ENCODE measurements at places on chromosomes 7 and 10.

GRCh38 chr7:43076189-43076605 lies 36.2 kb upstream of the HECW1 start:
- no peak for DNase-seq

DNA sequence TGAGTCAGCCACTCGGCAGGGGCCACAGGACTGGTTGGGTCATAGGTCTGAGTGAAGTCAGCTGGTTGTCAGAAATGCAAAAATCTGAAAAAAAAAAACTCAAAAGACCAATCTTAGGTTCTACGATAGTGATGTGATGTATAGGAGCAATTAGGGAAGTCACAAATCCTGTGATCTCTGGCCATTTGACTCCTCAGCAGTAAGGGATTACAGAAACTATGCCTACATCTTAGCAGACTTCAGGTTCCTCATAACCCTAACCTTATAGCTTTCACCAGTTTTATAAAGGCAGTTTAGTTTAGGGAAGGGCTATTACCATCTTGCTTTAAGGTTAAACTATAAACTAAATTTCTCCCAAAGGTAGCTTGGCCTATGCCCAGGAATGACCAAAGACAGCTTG lies 163.1 kb upstream of the HGF start:
- no peak for DNase-seq

DNA sequence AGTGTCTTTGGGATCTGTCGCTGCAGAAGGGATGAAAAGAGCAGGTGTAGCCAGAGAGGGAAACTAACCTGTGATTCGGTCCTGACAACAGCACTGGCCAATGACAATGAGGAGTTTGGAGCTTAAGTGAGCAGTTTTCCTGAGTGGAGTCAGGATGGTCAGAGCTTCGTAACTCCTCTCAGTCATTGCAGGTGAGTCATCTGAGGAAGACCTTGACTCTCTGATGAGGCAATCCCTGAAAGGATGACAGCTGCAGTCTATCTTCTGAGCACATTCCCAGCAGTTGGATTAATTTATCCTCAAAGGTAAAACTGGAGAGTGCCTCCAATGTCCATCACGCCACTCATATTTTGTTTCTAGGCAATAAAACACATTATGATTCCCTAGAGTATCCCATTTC lies 401.9 kb downstream of the POM121L12 start:
- DNase-seq: no peak

DNA sequence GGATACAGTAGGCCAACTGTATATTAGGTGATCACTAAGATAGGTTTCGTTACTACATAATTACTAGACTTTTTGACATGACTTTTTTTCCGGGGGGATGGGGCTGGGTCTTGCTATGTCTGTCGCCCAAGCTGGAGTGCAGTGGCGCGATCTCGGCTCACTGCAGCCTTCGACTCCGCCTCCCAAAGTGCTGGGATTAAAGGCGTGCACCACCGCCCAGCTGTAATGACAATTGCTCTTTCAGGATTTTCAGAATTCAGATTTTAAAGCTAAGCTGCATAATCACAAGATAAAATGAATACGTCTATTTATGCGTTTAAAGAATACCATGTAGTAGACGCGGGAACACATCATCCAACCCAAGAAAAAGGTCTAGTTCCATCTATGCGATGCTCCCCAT lies 982 bp downstream of the IDI1 start:
- no peak for DNase-seq

- no peak for DNase-seq
Observed at GRCh38 chr7:86643561-86644281, at the start of gene GRM3. Gene GRM3, plus strand, starts transcription at chr7:86643909. Its CDS starts 121,237 bp downstream, at chr7:86765146.

- DNase-seq: no peak
Observed at GRCh38 chr10:79128923-79129305, 60.1 kb downstream of the ZMIZ1 start.

GRCh38 chr10:18142151-18142550 lies 1.9 kb downstream of the CACNB2 start:
- no peak for DNase-seq

DNA sequence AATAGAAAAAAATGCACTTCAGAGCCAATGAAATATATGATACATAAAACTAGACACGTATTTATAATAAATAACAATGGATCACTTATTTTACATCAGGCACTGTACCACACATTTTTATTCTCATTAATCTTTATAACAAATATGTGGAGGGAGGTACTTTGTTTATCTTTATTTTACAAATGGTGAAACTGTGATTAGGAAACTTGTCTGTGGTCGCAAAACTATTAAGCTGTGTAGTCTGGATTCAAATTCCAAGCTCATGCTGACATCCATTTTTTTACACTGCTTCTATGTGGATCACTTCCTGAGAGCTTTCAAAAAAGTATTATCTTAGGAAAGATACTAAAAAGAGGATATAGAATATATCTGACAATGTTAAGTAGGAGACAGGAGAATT lies 978.6 kb downstream of the SORCS1 start:
- DNase-seq: no peak

GRCh38 chr7:25781704-25782103 lies 370.3 kb upstream of the NFE2L3 start:
- DNase-seq: no peak

- no peak for DNase-seq
Observed at GRCh38 chr10:131980321-131980720, 1.4 kb downstream of the BNIP3 start.

DNA sequence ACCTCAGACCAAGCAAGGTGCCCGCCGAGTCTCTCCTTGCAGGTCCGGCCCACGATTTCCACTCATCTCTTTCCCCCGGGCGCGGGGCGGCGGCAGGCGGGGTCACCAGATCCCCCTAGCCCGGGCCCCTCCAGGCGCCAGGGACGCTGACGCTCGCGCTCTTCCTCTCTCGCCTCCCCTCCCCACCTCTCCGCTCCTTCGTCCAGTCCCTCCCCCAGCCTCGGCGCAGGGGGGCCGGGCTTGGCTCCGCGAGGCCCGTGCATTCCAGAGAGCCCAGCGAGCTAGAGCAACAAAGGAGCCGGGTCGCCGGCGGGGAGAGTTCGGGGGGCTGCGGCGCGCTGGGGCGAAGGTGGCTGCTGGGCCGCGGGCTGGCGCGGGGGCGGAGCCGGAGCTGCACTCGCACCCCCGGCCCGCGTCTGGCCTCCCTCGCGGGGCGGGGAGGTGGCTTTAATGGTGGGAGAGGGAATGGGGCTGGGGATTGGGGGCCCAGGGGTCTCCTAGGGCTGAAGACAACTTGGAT lies at the start of gene SMO:
SMO (plus strand) TSS at position 262 of the 520 bp plus-strand sequence. CDS start 519 bp downstream, outside the sequence.
- DNase-seq: peak; percentile 17

DNA sequence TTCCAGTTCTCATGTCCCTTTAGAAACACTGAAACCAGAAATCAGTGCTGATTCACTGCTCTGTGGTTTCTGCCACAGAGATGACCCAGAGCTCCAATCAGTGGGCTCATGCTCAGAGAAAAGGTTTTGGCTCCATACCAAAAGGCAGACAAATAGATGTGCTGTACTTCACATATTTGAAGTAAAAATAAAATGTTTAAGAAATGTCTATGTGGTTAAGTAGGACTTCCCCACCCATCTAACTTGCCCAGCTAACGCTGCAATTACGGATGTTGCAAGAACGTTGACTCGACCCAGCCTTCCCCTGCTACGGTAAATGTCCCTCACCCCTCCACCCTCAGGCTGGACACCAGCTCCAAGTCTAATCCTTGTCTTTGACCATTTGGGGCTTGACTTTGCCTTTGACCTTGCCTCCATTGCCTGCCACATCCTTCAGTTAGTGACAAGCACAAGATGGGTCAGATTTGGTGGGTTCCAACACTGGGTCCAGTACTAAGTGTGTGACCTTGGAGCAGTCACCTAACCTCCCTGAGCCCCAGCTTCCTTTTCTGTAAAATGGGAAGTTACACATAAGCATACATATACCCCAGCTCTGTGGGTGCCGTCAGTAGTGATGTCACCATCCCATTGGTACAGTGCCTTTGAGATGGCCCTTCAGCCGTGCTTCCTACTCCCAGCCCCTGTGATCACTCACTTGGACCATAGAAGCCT lies 95.8 kb downstream of the CHST15 start:
- DNase-seq: no peak

DNA sequence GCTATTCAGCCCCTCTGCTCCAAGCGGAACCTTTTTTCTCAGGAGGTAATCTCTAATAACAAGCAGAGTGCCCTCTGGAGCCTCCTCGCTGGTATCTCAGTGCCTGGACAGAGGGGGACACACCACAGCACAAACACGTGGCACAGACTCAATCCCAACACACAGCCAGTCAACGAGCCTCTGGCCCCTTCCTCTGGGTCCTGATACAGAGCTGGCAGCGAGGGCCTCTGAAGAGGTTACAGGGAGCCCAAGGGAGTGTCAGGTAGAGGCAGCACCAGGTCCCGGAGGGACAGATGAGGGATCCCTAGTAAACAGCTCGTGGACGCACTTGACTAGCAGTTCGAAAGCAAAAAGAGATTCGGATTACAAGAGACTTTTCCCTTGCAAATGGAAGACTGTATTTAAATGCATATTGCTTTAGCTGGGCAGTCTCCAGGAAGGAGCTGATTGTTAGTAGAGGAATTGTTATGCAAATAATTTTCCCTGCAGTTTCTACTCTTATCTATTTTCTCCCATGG lies 14.1 kb downstream of the CXCL12 start:
- no peak for DNase-seq

- no peak for DNase-seq
Observed at GRCh38 chr7:214410-215212, 22.2 kb downstream of the FAM20C start.

DNA sequence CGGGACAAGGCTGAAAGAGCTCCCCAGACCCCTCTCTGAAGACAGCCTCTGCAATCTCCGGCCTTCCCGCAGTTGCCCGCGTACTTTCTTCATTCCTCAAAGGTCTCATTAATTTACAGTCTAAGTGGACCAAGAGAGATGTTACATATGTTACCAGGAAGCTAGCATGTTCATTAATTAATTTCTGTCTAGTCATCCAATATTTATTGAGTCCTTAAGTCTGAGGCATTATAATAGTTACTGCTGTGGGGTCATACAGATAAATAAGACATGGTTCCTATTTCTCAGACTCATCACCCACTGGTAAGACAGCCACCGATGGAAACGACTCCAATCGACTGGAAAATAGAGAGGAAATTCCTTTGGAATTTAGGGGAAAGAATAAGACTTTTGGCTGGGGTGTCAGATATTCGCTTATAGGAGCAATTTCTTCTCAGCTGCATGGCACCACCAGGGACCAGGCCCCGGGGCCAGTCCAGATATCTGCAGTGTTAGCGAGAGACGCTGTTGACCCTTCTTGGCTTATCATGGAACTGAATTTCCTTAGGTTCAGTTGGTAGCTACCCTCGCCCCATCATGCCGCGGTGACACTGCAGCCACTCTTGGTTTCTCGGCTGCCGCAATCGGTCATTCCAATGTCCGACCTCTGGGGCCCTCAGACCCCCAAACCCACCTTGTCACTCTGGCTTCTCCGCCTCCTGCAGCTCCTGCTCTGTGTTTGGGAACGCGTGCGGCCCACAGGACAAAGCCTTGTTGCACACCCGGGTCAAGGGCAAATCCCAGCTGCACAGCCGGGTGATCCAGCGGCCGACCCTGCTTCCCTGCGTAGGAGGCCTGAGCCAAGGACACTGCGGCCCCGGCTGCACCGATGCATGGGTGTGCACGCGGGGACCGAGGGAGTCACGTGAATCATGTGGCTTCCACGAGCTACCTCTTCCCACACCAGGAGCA lies 383.2 kb downstream of the DNAJB6 start:
- DNase-seq: no peak

GRCh38 chr10:29648983-29649268 lies 14.2 kb upstream of the SVIL start:
- DNase-seq: no peak

DNA sequence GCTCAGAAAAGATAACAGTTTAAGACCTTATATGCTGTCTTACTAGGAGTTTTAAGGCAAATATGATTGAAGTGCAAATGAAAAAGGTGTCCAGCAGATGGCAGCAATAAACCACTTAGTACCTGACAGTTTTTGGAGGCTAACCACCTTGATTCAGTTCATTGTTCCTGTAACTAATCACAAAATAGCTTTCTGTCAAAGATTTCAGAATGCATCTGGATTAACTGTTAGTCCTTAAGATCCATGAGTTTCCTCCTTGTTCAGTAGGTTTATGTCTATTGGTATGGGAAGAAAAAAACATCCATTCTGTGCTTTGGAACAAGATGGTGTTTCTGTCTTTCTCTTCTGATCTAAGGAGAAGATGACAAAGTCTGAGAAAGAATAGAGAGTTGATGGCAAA lies 46.6 kb downstream of the CCSER2 start:
- no peak for DNase-seq

- DNase-seq: no peak
Observed at GRCh38 chr10:130511766-130512165, 375.6 kb downstream of the GLRX3 start.

DNA sequence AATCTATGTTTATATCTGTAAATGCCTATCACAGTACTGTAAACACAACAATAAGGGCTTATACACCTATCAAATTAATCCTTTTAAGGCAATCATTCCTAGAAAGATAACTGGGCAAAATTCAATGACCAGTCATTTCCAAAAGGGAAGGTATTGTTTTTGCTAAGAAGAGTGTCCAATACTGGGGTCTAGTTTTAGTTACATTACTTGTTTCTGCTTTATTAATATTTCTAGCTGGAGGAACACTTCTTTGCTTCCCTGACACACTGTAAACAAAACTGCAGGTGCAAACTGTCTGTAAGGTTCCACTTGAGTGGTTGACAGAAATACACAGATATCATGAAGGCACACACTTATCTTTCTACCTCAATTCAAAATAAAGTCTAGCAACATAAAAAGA lies 84.2 kb upstream of the FAM133B start:
- DNase-seq: no peak

DNA sequence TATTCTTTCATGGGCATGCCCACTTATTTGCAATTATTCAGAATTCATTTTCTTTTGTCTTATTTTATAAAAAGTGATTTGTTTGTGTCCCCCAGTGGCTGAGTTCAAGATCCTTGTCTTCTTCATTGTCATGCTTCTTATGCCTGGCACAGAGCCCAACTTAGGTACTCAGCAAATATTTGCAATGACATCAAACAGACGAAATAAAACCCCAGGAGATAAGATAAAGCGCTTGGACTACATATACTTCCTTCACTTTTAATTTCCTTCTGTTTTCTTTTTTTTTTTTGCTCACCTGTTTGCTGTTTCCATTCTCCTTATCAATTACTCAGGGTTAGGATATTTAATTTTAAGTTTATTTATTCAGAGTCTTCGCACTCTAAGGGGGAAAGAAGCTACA lies 225.0 kb downstream of the SDHAF3 start:
- no peak for DNase-seq

GRCh38 chr7:91557789-91558404 lies 293.7 kb downstream of the FZD1 start:
- no peak for DNase-seq

GRCh38 chr10:3648170-3648569 lies 136.8 kb downstream of the KLF6 start:
- DNase-seq: no peak

- DNase-seq: no peak
Observed at GRCh38 chr7:92423710-92424131, 23.6 kb upstream of the GATAD1 start.

- no peak for DNase-seq
Observed at GRCh38 chr10:51651063-51651462, 48.3 kb downstream of the CSTF2T start.

DNA sequence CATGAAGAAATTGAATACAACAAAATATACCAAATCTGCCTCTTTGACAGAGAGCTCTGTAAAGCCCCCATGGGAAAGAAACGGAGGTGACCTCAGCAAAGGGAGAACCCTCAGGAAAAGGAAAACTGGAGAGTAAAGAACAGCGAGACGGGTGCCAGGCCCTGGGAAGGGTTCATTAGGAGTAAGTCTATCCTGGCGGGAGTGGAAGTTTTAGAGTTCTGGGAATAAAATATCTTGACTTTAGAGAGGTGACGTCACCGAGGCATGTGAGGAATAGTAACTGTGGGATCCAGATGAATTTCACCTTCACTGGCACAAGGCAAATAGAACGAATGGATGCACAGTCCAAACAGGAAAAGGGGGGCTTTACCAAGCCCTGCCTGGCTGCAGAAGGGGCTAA lies 362.8 kb upstream of the IGFBP3 start:
- DNase-seq: no peak
